ENCODE measurements at places on chromosomes 3 and 15.

DNA sequence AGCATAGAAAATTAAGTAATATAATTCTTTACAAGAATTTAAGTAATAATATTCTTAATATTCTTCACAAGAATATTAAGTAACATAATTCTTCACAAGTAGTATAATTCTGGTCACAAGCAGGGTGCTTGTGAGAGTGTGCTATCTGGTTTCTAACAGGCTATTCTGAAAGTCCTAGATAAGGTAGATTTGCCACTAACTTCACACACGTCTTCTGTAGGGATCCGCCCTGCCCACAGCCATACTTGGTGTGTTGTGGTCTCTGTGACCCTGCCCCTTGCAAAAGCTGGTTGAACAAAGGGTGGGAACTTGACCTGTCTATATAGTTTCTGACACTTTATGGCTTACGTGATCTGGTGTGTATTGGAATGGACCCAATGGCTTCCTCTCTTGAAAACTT, 253.4 kb upstream of the MDFIC2 start:
- DNase-seq: no peak

GRCh38 chr15:38308797-38309196, 56.2 kb downstream of the SPRED1 start:
- DNase-seq: no peak

- DNase-seq: no peak
Observed at GRCh38 chr15:39204031-39204430, 376.8 kb upstream of the THBS1 start.

DNA sequence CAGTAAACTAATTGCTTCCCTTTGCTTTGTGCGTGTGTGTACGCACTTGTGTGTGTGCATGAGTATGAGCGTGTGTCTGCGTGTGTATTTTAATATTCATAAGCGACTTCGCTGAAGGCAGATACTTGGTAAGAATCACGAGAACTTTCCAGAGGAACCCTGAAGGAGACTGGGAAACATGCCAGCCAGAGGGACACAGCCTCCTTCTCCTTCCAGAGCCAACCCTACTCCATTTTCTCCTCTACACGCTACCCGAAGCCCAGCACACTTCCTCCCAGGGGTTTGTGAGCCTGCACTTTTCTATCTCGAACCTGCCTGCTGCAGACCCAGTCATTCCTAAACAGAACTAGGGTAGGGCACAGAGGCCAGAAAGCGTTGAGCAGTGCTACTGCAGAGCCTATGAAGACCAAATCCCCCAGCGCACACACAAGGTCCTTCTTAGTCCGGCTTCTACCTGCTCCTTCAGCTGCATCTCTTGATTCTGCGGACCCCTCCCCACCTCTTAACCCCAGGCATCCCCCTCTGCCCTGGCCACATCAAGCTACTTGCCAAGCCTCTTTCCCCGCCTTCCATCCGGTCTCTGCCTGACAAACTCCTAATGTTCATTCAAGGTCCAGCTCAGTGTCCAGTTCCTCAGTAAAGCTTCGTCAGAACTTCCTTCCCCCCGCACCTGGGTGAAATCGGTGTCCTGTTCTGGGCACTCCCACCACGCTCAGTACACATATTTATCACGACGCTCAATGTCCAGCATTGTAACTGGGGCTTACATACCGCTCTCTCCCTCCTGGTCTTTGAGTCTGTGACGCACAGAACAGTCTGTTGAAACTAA, 191.8 kb downstream of the FAM43A start:
- no peak for DNase-seq

- no peak for DNase-seq
Observed at GRCh38 chr3:149783576-149783975, 8.8 kb downstream of the ANKUB1 start.

GRCh38 chr3:49967291-49967690, 27.3 kb downstream of the RBM6 start:
- DNase-seq: no peak
